ENCODE measurements at places on chromosomes 11 and 22. TPM values are rescaled to one million over a fixed set of nuclear protein-coding genes. Genes with fewer than 3 reads are reported as not detected.
A peak's percentile ranks its signal among the peaks of the same experiment; 100 is the strongest.

DNA sequence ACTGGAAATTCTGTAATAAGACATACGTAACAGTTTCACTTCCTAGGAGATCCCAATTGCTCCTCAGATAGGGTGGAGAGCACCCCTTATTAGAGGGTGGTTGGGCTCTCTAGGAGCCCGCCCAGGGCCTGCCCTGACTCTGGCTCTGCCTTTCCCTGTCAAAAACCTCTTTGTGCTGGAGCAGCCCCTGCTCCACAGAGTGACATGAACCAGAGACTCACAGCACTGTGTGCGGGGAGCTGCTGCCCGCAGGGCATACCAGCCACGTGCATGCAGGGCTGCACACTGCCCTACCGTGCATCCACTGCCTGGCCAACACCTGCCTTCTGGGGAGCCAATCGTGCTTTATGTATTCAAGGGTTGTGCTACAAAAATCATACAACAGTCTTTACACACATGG lies 24.3 kb downstream of the KCNQ1OT1 start:
- H3K27ac ChIP-seq = no peak overlapping the region
- H3K36me3 ChIP-seq = no peaks in the 10 kb centered on the region
- no peak for DNase-seq
- H3K27me3 ChIP-seq = no peaks in the 10 kb centered on the region
- H3K4me3 ChIP-seq = no peak overlapping the region

- H3K4me3 ChIP-seq = no peak overlapping the region
- H3K27me3 ChIP-seq = peaks cover 3% of the 10 kb centered on the region
- no peaks in the 10 kb centered on the region for H3K4me1 ChIP-seq
- no peaks in the 10 kb centered on the region for H3K36me3 ChIP-seq
- no peak overlapping the region for H3K27ac ChIP-seq
- no peak for DNase-seq
Observed at GRCh38 chr11:126993599-126993998, 7.0 kb downstream of the KIRREL3 start.

DNA sequence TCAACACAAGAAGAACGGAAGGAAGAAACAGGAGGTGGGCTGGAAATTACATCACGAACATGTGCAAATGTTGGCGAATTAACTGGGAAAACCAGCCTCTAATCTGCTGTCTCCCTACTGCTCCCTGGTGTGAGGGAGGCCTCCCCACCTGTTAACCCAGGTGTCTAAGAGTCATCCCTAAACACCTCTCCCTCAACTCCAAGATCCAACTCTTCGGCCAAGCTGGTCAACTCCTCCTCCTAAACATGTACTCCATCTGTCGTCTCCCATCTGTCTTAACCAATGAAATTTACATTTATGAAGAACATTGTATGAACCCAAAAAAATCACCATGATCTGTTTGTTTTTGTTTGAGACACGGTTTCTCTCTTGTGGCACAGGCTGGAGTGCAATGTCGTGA lies 154.2 kb downstream of the LARGE1 start:
- no peaks in the 10 kb centered on the region for H3K27me3 ChIP-seq
- no peak for DNase-seq
- no peak overlapping the region for H3K4me3 ChIP-seq
- H3K27ac ChIP-seq = no peak overlapping the region
- H3K4me1 ChIP-seq = no peaks in the 10 kb centered on the region

- no peak for DNase-seq
- H3K27me3 ChIP-seq = no peaks in the 10 kb centered on the region
- H3K36me3 ChIP-seq = no peaks in the 10 kb centered on the region
- peaks cover 34% of the 10 kb centered on the region for H3K4me1 ChIP-seq
Observed at GRCh38 chr22:39174498-39175352, 22.2 kb upstream of the CBX7 start.

GRCh38 chr11:18491924-18492323 lies 34.8 kb downstream of the TSG101 start:
- no peak overlapping the region for H3K27ac ChIP-seq
- H3K27me3 ChIP-seq = no peaks in the 10 kb centered on the region
- no peak overlapping the region for H3K4me3 ChIP-seq
- H3K4me1 ChIP-seq = no peaks in the 10 kb centered on the region
- H3K36me3 ChIP-seq = peaks cover 20% of the 10 kb centered on the region

DNA sequence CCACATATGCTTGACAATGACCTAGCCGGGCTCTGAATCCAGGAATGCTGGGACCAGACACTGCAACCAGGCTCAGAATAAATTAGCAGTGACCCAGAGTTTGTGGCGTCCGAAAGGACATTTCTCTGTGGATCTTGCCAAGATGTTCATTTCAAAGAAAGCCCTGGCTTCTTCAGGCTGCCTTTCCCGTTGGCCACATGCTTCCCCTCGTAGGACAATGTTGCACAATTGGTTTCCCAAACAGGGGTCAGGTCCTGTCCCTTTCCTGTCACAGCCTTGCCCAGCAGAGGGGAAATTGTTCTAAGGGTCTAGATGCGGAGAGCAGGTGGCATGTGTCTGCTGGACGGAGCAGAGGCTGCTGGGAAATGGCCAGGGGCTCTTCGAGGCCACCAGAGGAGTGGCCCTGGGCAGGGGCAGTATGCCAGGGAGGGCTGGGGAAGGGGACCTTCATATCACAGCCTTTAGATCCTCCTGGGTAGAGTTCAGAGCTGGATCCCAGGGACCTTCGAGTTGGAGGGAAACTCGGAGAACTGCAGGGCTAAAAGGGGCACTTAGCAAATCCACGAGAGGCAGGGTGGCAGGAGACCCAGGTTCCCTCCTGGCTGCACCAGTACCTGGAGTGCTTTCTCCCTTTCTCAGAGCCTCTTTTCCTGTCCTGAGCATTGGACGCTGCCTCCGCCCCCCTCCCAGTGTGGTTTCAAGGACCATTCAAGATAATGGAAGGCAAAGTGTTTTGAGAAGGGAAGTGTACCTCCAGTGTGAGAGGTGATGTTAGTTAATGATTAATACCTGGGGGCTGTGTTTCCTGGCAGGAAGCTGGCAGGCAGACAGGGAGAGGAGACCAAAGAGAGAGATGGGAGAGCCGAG lies 42.3 kb downstream of the C11orf96 start:
- H3K36me3 ChIP-seq = no peaks in the 10 kb centered on the region
- peaks cover 16% of the 10 kb centered on the region for H3K4me1 ChIP-seq
- no peaks in the 10 kb centered on the region for H3K27me3 ChIP-seq
- no peak overlapping the region for H3K4me3 ChIP-seq
- H3K27ac ChIP-seq = peak overlapping the region; percentile 53
- no peak for DNase-seq

- no peak overlapping the region for H3K27ac ChIP-seq
- no peaks in the 10 kb centered on the region for H3K27me3 ChIP-seq
- H3K4me3 ChIP-seq = no peak overlapping the region
- DNase-seq = no peak
- no peaks in the 10 kb centered on the region for H3K36me3 ChIP-seq
Observed at GRCh38 chr11:132202621-132203020, 832.2 kb downstream of the NTM start.

GRCh38 chr11:121555121-121555520 lies 102.4 kb upstream of the SORL1-AS1 start:
- H3K27ac ChIP-seq = peak overlapping the region; percentile 88
- H3K36me3 ChIP-seq = peaks cover 50% of the 10 kb centered on the region
- no peak for DNase-seq
- no peaks in the 10 kb centered on the region for H3K4me1 ChIP-seq

GRCh38 chr11:78562398-78562797 lies 12.3 kb downstream of the NARS2 start:
- H3K27ac ChIP-seq = no peak overlapping the region
- no peak for DNase-seq
- H3K27me3 ChIP-seq = no peaks in the 10 kb centered on the region
- H3K36me3 ChIP-seq = peaks cover 5% of the 10 kb centered on the region
- H3K4me3 ChIP-seq = no peak overlapping the region

DNA sequence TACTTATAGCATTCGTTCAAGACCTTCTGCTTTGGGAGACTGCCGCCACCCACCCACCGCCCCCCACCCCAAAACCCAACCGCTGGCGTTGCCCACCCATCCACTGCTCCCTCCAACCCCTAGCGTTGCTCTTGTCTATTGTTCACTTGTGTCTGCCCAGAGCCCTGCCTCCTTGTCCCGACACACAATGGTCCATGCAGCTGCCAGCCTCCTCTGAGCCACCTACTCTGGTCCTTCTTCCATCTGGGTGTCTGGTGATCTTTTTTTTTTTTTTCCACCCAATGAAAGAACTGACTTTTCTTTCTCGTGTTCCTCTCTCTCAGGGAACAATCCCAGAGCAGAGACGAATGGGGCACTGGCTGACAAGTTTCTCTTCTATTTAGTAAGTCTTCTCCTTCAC lies 256.0 kb upstream of the SESN3 start:
- no peak for DNase-seq

DNA sequence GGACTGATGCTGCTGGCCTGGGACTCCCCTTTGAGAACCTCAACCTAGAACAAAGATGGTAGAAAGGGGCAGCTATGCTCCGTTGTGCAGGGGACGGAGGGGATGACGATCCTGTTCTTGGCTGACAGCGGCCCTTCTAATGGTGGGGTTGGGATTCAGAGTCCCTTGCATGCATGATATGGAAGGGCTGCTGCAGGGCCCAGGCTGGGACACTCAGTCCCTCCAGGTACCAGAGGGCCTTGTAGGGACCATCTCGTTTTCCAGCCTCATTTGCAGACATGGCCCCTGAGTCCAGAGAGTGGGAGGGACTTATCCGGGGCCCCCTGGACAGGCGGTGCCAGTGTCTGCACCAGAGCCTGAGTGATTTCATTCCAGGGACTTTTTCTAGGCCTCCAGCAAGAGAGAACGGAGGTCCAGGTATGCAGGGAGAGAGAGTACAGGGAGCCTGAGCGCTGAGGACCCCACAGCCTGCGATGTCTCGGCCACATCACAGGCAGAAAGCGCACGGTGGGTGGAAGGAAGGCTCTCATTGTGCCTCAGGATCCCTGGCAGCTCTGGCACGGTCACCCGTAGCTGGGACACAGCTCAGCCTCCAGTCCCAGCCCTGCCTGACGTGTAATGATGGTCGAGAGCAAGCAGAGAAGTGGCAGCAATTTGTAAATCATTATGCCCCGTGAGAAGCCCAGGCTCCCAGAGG lies 860.8 kb downstream of the TBC1D22A start:
- no peak overlapping the region for H3K27ac ChIP-seq
- H3K27me3 ChIP-seq = no peaks in the 10 kb centered on the region
- no peak overlapping the region for H3K4me3 ChIP-seq
- no peaks in the 10 kb centered on the region for H3K4me1 ChIP-seq

- peaks cover 32% of the 10 kb centered on the region for H3K4me1 ChIP-seq
- no peak for DNase-seq
- no peak overlapping the region for H3K4me3 ChIP-seq
- H3K27me3 ChIP-seq = no peaks in the 10 kb centered on the region
- no peaks in the 10 kb centered on the region for H3K36me3 ChIP-seq
Observed at GRCh38 chr11:63277345-63277943, 34.0 kb upstream of the SLC22A25 start.

DNA sequence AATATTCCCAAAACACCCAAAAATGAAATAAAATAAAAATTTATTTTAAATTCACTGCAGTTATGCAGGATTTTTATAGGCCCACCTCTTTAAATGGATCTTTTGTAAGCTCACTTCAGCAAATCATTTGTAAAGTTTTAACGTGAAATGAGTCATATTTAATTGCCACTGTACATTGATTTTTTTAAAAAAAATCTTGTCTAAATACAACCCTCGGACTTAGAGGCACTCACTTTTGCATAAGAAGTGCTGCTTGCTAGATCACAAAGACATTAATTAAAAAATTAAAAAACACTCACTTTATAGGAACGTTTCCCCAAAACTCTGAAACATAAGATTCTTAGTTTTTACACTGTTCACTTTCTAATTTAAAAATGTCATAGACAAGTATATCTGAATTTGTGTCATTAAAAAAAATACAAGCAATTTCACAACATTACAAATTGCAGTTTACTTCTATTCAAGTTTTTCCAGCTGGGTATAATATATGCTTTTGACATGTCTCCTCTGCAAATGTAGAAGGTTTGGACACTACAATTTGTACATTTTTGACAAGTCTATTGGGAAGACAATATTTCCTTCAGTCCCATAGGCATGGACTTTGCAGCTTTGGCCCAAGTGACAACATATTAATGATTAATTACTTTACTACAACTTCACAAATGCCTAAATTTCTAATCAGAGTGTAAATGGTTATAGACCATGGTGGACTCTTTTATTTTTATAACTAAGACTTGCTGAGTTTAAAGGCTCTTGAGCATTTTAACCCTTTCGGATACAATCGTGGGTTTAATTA lies 1088.4 kb downstream of the LRRC4C start:
- H3K27me3 ChIP-seq = no peaks in the 10 kb centered on the region
- H3K4me1 ChIP-seq = no peaks in the 10 kb centered on the region
- no peak for DNase-seq
- H3K27ac ChIP-seq = peak overlapping the region; percentile 62
- H3K36me3 ChIP-seq = no peaks in the 10 kb centered on the region

The CCDC157 gene
- 1.4 TPM for total RNA-seq

The TRIM3 gene
- 8.1 TPM for total RNA-seq

The FGF19 gene
- total RNA-seq = not detected

The PRDX5 gene
- total RNA-seq = 93.4 TPM

The XKR3 gene
- total RNA-seq = not detected

The OR52N4 gene
- total RNA-seq = not detected

The KIAA1671 gene
- total RNA-seq = 35.9 TPM

The SMIM38 gene
- 1.7 TPM for total RNA-seq

The APOBEC3B gene
- total RNA-seq = 0.08 TPM
